ENCODE measurements at places on chromosomes 7 and 10.

- no peak for DNase-seq
Observed at GRCh38 chr10:113641702-113642101, 22.1 kb downstream of the NRAP start.

GRCh38 chr10:114266521-114266920, 27.5 kb downstream of the VWA2 start:
- no peak for DNase-seq

DNA sequence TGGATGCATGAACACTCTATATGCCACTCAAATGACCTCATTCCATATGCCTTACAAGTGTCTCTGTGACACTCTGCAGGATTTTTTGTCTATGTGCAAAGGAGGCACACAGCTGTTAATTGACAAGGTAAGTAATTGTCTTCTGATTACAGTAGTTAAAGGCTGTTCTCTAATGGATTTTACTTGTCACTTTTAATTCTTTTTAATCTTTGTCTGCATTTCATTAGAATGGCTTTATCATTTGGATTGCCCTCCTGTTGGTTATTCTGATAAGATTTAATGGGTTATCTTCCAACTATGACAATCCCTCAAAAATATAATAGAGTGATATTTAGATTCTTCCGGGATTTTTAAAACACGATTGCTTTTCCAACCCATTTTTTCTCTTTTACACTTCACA, 290.0 kb upstream of the TEX47 start:
- no peak for DNase-seq

DNA sequence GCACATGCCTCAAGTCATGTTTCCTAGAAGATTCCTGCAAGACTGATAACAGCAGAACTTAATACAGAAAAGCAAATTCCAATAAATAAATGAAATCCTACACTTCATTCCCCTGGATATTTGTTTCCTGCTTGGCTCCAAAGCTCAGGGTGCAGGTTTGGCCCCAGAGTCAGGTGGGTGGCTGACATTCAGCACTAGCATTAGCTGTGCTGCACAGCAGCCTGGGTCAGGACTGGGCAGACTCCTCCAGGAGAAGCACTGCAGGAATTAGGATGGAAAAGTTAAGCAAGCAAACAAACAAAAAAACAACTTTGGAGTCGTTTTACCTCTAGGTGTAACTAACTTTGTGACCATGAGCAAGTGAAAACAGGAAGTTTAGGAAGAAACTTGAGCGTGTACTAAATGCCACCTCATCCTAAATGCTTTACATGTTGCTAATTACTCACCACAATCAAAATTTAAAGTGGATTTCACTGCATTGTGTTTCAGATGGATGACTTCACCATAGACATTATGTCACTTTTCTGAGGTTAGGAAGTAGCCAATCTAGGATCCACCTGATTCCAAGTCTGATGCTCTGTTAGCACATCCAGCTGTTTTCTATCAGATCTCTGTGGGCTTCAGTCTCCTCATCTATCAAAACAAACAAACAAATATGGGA, 239.4 kb downstream of the C7orf25 start:
- no peak for DNase-seq

DNA sequence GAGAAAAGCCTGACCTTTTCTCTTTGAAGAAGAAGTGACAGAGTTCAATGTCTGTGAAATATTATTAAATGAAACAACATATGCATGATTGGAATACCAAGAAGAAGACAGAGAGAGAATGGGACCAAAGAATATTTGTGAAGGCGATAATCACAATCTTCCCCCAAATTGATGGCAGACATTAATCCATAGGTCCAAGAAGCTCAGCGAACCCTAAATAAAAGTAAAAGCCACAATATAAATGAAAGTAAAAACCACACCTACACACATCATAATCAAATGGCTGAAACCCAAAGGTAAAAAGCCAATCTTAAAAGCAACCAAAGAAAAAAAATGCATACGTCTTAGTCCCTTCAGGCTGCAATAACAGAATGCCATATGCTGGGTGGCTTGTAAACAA, 84.0 kb downstream of the ODAD2 start:
- no peak for DNase-seq

GRCh38 chr10:98950106-98950505, 285.5 kb downstream of the HPSE2 start:
- no peak for DNase-seq

DNA sequence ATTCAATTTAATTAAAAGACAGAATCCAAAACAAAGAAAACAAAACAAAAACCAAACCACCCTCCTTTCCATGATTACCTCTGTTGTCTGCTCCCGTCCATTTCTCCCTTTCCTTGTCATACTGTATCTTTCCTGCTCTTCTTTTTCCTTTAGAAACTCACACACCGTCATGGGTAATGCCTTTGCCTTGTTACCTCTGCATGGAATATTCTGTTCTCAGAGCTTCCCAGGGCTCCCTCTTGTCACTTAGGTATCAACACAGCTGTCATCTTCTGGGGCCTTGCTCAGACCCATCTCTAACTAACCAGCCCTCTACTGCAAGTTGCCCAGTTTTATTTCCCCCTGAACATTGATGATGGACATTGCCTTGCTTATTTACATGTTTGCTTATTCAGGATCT, 30.2 kb upstream of the GIMAP8 start:
- no peak for DNase-seq

DNA sequence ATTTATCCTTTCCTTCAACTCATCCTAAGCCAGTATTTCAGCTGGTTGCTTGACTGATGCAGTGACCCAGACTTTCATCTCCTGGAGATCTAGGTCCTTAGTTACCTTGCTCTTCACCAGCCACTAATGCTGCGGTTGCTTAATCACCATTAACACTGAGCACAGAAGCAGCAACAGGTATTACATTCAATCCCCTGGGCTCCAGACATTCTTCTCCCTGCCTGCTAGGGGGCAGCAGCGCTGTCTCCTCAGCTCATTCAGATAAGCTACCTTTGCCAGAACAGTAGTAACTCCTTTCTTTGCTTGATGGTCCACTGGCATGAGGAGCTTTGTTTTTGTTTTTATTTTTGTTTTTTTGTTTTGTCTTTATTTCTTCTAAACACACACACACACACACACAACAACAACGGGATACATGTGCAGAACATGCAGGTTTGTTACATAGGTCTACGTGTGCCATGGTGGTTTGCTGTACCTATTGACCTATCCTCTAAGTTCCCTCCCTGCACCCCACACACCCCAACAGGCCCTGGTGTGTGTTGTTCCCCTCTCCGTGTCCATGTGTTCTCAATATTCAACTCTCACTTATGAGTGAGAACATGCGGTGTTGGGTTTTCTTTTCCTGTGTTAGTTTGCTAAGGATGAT, 1043.2 kb upstream of the C7orf33 start:
- no peak for DNase-seq

DNA sequence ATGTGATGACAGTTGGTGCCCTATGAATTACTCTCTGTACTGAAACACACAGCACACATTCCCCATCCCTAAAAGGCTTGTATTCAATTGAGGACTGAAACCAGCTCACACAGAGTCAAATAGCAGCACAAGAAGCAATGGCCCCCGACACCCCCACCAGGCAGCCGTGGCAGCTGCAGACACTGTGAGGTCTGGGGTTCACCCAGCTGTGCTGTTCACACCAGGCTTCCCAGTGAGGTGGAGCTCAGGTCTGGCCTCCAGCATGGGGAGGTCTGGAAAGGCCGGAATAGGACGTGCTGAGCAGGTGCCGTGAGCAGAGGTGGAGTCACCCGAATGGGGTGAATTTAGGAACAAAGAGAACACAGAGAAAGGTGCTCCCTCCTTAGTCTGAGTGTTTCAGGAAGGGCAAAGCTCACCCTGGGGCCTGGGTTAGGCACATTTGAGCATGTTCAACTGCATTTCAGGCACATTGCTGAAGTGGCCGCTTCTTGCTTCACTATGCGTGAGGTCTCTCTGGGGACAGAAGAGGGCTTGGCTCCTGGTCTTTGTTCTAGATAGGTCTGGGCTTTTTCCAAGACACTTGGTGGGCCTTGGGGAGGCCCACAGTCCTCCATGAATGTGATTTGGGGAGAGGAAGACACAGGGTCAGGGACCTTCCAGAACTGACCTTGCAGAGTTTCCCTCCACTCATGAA, 41.1 kb downstream of the C10orf120 start:
- no peak for DNase-seq

DNA sequence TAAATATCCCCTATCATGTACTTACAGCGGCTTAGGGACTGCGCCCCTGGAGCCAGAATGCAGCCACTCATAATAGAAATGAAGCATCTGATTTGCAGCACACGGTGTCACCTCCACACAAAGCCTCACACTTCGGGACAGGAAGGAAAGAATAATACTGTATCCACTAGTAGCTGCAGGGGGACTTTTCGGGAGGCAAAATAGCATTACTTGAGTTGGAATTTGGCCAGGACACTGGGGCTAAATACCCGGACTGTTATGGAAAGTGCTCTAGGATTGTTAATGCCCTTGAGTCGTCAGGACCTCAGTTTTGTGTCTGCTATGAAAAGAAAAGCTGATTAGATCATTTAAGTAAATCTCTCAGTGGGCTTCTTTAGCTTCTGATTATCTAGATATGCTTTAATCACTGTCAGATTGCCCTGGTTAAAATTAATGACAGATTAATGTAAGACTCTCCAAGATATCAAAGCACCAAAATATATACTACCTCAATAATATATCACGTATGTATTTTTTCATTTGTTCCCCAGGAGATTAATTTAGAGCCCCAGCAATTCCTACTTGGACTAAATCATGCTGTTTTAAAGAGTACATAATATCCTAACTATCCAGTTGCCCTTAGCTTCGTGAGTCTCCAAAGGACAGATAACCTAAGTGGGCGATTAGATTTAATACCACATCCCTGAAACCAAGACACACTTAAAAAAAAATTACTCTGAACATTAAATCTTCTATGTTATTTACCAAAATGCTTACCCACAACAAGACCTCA, 173.0 kb upstream of the NEBL start:
- no peak for DNase-seq

- no peak for DNase-seq
Observed at GRCh38 chr7:31648880-31649279, 38.1 kb upstream of the PPP1R17 start.

All from CD4-positive, alpha-beta T cell treated with Interleukin-15 for 4 hours (primary cell).